ENCODE measurements at places on chromosomes 13 and 19. TPM values are rescaled to one million over a fixed set of nuclear protein-coding genes. Genes with fewer than 3 reads are reported as not detected.

- DNase-seq, result peak; percentile 42
- peaks cover 56% of the 10 kb centered on the region for H3K4me1 ChIP-seq
- H3K4me3 ChIP-seq, result no peak overlapping the region
- peaks cover under 1% of the 10 kb centered on the region for H3K27me3 ChIP-seq
- peak overlapping the region; percentile 65 for H3K27ac ChIP-seq
Measured at GRCh38 chr13:23463661-23464060, 30.2 kb upstream of the SACS start.

GRCh38 chr19:29598496-29598895 lies 7.6 kb upstream of the POP4 start:
- no peak overlapping the region for H3K4me3 ChIP-seq
- no peaks in the 10 kb centered on the region for H3K4me1 ChIP-seq
- no peak for DNase-seq

DNA sequence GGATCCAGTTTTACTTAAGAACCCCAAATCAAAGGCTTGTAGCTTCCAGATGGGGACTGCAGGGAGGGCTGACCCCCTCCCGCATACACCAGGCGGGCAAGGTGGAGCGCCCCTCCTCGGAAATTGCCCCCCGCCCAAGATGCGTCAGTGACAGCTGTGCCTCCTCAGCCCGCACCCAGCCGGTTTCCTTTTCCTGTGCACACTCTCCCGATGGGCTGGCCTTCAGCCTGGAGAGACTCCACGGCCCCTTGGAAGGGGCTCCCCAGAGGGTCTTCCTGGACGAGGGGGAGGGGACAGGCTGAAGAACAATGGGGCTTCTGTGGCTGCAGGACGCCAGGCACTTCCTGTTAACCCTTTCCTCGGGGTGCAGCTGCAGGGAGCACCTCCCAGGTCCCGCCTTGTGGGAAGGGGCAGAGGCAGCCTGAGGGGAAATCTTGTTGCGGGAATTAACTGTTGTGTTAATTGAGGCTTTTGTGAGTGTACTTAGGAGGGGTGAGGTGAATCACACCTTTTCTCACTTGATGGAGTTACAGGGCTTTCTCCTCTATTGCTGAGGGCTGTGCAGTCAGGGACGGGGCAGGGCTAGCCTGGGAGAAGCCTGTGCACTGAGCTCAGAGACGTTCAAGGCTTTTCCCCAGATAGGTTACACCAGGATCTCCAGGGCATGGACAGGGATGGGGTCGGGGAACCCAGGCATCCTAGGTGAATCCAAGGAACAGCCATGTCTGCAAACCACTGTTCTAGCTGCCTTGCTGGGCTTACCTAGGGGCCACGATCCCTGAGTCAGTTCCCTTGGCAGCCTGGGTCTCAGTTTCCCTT lies 14.3 kb downstream of the IER2 start:
- peaks cover 70% of the 10 kb centered on the region for H3K4me1 ChIP-seq
- DNase-seq, result no peak
- no peaks in the 10 kb centered on the region for H3K36me3 ChIP-seq

DNA sequence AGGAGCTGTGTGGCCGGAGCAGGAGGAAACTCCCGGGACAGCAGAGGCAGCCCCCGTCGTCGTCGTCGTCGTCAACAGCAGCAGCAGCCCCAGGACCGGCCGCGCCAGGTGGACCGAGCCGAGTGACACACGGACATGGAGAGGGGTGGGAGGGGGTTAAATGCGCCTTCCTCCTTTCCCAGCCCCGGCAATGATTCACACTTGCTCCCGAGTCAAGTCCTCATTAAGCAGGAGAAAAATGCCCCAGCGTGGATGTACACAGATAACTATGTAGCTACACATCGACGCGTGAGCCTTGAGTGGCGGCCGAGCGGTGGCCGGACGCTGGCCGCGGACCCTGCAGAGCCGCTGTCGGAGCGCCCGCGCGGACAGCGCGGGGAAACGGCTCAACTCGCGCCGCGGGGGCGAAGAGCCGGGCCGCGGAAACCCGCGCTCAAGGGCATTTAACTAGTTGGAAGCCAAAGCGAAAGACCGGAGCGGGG lies 645 bp downstream of the UBL3 start:
- peaks cover 53% of the 10 kb centered on the region for H3K4me1 ChIP-seq
- H3K4me3 ChIP-seq, result peak overlapping the region; percentile 95
- peaks cover 4% of the 10 kb centered on the region for H3K27me3 ChIP-seq
- peak; percentile 75 for DNase-seq
- peak overlapping the region; percentile 98 for H3K27ac ChIP-seq
- H3K36me3 ChIP-seq, result peaks cover 20% of the 10 kb centered on the region

DNA sequence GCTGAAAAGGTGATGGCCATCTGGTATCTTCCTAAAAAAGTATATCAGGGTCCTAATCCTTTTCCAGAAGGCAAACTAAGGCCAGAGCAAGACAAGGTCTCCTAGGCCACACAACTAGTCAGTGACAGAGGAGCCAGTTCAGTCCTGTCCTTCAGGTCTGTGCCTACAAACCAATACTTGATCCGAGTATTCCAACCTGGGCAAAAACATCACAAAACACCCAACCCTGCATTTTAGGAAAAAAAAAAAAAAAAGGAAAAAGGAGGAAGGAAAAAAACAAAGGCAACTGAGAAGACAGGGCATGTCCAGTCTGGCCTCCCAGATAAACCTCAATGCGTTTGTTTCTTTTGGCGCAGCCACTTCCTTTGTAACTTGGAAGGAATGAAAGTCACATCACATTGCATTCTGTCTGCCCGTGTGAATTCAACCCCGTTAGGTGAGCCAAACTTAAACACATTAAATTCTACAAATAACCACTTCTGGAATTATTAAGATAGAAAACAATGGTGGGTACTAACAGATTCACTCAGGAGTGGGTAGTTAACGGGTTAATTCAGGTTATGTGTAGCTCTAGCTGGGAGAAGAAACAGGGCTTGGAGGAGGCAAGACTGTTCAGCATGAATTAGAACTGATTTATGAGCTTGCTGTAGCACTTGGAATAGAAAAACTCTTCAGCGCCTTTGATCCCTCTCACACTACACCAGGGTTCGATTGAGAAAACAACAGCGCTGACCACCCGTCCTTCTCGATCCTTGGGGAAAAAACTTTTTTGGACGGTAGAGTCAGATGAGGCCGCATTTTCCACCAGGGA lies 43.0 kb upstream of the HNRNPA1L2 start:
- peak overlapping the region; percentile 92 for H3K27ac ChIP-seq
- H3K27me3 ChIP-seq, result no peaks in the 10 kb centered on the region
- peak; percentile 41 for DNase-seq

DNA sequence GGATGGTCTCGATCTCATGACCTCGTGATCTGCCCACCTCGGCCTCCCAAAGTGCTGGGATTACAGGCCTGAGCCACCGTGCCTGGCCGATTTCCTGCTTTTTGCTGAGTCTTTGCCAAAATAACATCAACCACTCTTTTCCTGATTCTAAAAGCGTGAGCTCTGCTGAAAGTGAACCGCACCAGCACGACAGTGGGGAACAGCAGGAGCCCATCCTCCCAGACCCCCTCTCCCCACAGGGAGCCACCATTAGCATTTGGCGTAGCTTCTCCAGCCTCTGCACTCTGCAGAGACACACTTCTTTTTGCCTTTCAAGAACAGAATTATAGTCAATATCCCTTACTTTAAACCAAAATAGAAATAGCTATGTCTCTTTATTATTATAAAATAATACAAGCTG lies 41.3 kb downstream of the MYH14 start:
- no peak overlapping the region for H3K27ac ChIP-seq
- peaks cover 9% of the 10 kb centered on the region for H3K27me3 ChIP-seq
- DNase-seq, result no peak
- H3K36me3 ChIP-seq, result no peaks in the 10 kb centered on the region

DNA sequence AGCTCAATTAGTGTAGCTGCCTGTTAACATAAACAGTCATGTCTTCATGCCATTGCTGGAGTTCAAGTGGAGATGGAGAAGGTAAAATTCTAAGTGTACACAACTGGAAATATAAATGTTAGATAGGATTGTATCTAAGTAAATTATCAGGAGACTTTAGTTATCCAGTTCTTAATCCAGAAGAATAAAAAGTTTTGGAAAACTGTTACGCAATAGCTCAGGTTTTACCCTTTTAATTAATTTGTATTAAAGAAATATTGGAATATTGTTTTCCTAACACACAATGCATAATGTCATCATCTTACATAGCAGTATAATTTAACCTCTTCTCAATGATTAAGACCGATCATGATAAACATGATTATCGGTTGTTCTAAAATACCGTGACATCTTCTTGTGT lies 2.8 kb downstream of the SLC10A2 start:
- no peaks in the 10 kb centered on the region for H3K36me3 ChIP-seq
- H3K27ac ChIP-seq, result no peak overlapping the region
- no peaks in the 10 kb centered on the region for H3K4me1 ChIP-seq
- H3K27me3 ChIP-seq, result no peaks in the 10 kb centered on the region
- no peak overlapping the region for H3K4me3 ChIP-seq
- DNase-seq, result no peak

GRCh38 chr19:23785982-23786381 lies 27.3 kb upstream of the ZNF681 start:
- H3K4me3 ChIP-seq, result no peak overlapping the region
- peaks cover under 1% of the 10 kb centered on the region for H3K27me3 ChIP-seq
- no peak overlapping the region for H3K27ac ChIP-seq
- H3K36me3 ChIP-seq, result peaks cover 32% of the 10 kb centered on the region
- H3K4me1 ChIP-seq, result peaks cover 16% of the 10 kb centered on the region
- DNase-seq, result no peak

The SUGP1 gene
- 41.3 TPM for total RNA-seq

The BBC3 gene
- total RNA-seq, result 12.2 TPM

The DCLK1 gene
- not detected for total RNA-seq
